Nucleus accumbens (tissue), 56 donors: ENCODE measurements at places on chromosomes 2 and 18.

DNA sequence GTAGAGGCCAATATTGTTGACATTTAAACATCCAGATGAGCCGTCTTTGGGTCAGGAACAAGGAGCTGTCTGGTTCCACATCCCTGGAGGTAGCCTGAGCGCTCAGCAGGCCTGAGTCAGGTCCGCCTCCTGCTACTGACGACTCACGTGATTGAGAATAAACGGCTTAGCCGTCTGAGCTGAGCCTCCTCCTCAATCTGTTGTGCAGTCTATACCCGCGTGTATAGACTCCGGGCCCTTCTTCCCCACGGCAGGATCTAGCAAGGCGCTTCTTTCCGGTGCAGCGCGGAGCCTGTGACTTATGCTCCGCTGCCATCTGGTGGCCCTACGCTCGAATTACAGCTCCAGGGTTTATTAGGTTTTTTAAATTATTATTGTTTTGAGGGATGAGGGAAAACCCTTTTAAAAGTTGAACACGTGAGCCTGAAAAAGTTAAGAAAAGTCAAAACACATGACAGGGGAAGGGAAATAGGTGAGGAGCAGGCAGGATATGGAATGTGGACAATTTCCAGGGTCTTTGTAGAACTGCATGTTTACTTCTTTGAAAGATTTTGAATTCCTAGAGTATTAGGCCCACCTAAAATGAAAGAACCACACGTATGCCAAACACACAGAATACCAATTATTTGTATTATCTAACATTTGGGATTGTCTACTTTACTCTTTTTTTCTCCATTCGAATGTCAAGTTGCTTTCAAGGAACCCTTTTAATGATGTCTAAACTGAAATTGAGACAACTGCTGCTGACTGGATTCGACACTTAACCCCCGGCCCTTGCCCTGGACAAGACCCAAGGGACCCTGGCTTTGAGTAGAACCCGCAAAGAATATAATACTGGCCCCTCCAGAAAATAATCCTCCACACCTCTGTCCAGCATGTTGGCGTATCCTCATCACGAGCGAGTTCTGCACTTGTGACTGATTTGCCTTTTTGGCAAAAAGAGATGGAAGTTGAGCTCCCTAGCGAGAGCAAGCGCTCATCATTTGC lies 112.4 kb upstream of the ZNF236 start:
- peak; percentile 28 for DNase-seq

DNA sequence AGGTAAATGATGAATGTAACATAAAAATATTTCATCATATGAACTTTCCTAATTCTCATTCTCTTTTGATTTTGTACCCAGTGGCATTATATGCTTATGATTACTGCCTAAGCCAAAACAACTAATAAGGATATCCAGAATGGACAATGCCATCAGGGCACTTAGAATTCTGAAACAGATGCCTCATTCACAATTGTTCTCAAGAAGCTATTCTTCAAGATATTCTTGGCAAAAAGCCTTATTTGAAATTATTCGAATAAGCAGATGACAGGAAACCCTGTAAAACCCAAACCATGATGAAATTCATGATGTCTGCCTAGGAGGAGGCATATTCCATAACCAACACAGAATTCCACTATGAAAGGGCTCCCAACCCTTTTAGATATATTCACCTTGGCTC lies 353.2 kb upstream of the TRIB2 start:
- no peak for DNase-seq

GRCh38 chr2:8455236-8456150 lies 226.4 kb upstream of the ID2 start:
- DNase-seq = no peak

GRCh38 chr18:48300463-48300961 lies 108.7 kb downstream of the ZBTB7C start:
- no peak for DNase-seq

DNA sequence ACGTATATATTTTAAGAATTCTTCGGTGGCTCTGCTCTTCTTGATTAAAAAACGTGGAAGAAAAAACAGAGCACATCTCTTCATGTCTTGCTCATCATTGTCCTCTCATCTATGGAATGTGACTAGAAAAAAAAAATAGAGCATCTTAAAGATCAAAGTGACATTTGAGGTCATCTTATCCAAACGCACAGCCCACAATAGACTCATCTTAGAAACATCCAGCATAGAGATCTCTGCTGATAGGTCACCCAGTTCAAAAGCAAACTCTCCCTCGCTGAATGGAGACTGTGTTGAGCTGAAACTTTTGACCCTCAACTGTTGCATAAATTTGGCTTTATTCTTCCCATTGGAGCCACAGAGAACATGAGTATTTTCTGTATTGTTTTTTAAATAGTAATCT lies 65.2 kb downstream of the CMPK2 start:
- no peak for DNase-seq

DNA sequence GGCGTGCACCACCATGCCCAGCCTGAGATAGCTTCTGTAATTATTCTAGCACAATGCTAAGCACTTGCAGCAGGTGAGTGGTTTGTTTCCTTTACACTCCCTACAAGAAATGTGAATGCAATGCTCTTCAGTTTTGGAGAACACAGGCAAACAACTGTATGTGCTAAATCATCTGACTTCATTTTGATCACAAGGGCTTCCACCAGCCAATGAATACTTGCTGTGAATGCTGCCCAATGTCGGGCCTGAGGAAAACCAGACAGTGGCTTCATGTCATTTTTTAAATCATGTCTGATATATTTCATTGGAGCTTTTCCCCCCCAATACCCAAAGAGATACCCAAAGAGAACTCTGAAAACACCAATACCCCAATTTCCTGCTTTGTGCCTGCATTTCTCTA lies 155.6 kb upstream of the XPO1 start:
- no peak for DNase-seq

GRCh38 chr2:226797289-226797988 lies 2.2 kb downstream of the IRS1 start:
- DNase-seq = no peak

DNA sequence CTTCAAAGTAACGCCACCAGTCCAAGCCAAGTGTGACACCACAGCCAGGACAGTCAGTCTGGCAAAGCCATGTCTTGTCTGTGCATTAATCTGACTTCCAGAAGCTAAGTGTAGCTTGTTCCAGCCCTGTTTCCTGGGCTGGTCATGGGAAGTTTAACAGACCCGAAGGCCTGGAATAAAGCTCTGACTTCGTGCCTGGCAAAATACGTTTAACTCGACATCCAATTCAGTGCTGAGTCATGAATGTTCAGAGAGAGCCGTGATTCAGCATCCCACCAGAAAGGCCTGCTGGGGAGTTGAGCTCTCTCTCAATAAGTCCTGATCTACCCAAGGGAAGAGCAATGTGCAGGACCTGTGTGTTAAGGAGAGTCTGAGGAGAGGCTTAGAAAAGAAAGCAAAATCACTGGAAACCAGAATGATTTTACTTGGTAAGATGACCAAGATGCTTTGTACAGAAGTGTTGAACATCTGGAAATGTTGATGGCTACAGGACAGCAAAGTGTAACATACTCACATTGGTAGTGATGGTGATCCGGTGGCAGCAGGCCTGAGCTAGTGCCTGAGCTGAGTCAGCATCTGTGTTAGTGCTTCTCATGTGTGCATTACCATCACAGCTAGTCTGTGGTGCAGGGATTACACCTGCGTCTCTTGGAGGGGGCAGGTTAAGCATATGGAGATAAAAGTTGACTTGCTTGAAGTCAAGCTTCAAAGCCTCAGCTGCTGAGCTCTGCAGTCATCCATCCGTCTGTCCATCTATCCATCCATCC lies 743.7 kb upstream of the HS6ST1 start:
- no peak for DNase-seq

DNA sequence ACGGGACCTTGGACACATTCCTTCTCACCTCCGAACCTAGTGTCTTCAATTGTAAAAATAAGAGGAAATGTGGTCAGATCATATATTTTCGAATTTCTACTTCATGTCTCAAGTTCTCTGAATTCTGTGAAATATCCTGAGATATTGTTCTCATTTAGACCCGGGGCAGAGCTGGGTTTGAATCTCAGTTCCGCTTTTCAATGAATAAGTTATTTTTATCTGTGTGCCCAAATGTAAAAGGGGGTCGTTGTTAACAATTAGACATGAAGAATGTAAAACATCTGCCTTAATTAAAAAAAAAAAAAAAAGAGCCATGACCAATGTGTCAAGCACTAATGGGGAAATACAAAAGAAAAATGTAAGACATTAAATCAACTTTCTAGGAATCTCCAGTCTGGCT lies 48.9 kb upstream of the BCL11A start:
- DNase-seq = no peak

DNA sequence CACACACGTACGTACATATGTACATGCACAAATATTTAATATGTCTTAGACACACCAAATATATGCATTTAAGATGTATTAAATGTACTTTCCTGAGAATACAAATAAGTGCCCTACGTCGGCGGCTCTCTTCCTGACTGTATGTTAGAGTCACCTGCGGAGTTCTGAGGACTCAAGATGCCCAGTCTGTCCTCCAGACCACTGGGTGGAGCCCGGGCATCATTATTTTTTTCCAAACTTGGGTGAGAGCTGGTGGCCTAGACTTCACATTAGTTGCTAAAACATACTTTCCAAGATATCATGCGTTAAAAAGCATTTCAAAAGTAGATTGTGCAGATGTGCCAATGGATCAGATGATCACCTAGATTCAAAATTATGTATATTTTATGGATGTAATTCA lies 2.9 kb downstream of the IL18R1 start:
- DNase-seq = no peak

GRCh38 chr2:68342470-68342869 lies 22.6 kb upstream of the PLEK start:
- no peak for DNase-seq

DNA sequence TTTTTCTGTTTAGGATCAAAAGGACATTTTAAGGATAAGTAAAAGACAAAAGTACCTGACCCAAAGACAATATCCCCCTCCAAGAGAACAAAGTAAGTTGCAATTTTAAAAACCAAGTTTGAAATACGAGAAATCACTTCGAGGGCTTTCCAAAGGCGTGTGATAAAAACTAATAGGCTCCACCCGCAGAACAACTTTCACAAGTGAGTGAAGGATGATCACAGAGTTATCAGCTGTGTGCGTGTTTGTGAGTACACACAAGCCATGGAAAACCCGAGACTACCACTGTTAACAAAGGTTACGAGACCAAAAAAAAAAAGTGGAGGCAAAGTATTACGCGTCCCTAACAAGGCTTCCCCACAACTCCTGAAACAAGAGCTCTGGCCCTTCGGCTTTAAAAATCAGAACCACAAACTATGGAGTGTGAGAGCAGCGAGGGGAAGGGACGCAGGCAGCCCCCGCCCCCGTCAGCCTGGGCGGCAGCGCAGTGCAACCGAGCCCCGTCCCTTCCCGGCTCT lies 719 bp downstream of the SMAD2 start:
- no peak for DNase-seq

DNA sequence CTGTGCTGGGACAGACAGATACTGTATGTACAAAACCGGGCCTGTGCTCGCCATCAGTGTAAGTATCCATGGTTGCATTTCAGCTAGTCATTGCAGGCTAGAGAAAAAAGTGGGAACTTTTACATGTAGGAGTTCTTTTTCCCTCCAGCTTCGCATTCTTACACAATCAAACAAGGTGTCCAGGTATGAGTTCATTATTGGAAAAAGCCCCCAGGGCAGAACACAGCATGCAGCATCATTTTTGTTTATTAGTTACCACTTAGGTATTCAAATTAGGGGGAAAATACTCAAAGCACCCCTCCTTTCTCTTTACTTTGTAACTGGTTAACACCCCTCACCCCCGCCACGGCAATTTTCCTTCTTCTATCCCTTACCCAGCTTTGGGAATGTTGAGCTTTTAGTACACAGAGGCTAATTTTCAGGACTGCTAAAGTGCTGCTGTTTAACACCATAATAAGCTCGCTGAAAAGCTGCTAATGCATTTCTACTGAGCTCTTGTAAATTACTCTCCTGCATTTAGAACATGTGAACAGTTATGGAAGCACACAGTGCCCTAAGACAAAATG lies 13.6 kb downstream of the UPP2 start:
- no peak for DNase-seq

GRCh38 chr2:118102433-118103082 lies 14.3 kb downstream of the INSIG2 start:
- DNase-seq = no peak

GRCh38 chr18:45071956-45072355 lies 391.3 kb downstream of the SETBP1 start:
- no peak for DNase-seq

DNA sequence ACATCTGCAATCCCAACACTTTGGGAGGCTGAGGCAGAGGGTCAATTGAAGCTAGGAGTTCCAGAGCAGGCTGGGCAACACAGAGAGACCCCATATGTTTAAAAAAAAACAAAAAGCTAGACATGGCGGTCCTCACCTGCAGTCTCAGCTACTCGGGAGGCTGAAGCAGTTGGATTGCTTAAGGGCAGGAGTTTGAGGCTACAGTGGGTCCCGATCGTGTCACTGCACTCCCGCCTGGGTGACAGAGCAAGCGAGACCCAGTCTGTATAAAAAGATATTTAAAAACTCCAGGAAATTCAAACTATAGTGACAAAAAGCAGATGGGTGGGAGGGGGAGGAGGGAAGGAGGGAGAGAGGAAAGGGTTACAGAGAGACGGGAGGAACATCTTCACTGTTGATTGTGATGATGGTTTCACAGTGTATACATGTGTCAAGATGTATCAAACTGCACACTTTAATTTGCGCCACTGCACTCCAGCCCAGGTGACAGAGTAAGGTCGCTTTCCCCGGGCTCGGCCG lies 942 bp upstream of the ZNF236 start:
- no peak for DNase-seq

DNA sequence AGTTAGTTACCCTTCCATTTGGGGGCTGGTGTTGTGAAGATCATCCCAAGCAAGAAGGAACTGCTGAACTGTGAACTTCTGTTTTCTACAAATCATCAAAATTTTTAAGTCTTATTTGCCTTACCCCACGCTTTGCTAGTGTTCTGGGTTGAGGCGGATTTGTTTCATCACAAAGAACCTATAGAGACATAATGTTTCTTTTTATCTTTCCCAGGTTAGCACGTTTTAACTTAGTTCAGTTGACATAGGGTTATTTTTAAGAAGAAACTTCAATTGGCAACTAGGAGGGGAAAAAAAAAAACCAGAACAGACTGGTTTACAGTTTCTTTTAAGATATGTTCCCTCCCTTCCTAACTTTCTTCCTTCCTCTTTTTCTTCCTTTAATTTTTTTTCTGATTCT lies 31.1 kb upstream of the CERS6 start:
- no peak for DNase-seq

GRCh38 chr2:206084870-206085741 lies 868 bp downstream of the INO80D start:
- DNase-seq = no peak

GRCh38 chr18:60534538-60534937 lies 162.0 kb upstream of the MC4R start:
- DNase-seq = no peak

- DNase-seq = no peak
Observed at GRCh38 chr18:76265497-76266235, 229.4 kb downstream of the ZNF516 start.

GRCh38 chr2:8643996-8644356 lies 37.9 kb upstream of the ID2 start:
- no peak for DNase-seq

- DNase-seq = no peak
Observed at GRCh38 chr2:110107092-110108079, 8.2 kb downstream of the MALL start.
